ENCODE measurements at places on chromosomes 16 and 17. TPM values are rescaled to one million over a fixed set of nuclear protein-coding genes. Genes with fewer than 3 reads are reported as not detected.
A peak's percentile ranks its signal among the peaks of the same experiment; 100 is the strongest.

- H3K27ac ChIP-seq, result no peak overlapping the region
- peak; percentile 8 for DNase-seq
- no peaks in the 10 kb centered on the region for H3K27me3 ChIP-seq
- no peaks in the 10 kb centered on the region for H3K36me3 ChIP-seq
- H3K4me1 ChIP-seq, result no peaks in the 10 kb centered on the region
These were observed 313.3 kb upstream of the XYLT1 start for GRCh38 chr16:17784073-17784472.

GRCh38 chr17:40343219-40344119 is 21.1 kb downstream of the GJD3 start:
- no peak overlapping the region for H3K27ac ChIP-seq
- no peaks in the 10 kb centered on the region for H3K27me3 ChIP-seq
- no peak for DNase-seq
- peaks cover 35% of the 10 kb centered on the region for H3K36me3 ChIP-seq
- H3K4me1 ChIP-seq, result peaks cover 83% of the 10 kb centered on the region

DNA sequence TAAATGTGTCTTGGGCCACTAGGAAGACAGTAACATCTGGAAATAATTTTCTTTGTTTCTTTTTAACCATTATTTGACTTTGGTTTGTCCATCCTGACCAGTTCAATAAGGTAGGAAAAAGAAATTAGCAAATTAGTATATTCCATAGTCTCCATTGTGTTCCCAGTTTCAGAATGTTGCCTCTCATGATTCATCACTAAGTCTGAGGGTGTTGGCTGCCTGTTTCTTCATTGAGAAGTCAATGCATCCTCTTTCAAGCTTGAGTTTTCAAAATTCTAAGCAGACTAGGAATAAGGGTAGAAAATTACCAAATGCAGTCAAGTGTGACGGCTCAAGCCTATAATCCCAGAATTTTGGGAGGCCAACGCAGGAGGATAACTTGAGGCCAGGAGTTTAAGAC is 41.9 kb downstream of the ZFHX3 start:
- no peak for DNase-seq
- H3K4me3 ChIP-seq, result no peak overlapping the region
- H3K27ac ChIP-seq, result no peak overlapping the region
- peaks cover 5% of the 10 kb centered on the region for H3K27me3 ChIP-seq
- no peaks in the 10 kb centered on the region for H3K36me3 ChIP-seq

DNA sequence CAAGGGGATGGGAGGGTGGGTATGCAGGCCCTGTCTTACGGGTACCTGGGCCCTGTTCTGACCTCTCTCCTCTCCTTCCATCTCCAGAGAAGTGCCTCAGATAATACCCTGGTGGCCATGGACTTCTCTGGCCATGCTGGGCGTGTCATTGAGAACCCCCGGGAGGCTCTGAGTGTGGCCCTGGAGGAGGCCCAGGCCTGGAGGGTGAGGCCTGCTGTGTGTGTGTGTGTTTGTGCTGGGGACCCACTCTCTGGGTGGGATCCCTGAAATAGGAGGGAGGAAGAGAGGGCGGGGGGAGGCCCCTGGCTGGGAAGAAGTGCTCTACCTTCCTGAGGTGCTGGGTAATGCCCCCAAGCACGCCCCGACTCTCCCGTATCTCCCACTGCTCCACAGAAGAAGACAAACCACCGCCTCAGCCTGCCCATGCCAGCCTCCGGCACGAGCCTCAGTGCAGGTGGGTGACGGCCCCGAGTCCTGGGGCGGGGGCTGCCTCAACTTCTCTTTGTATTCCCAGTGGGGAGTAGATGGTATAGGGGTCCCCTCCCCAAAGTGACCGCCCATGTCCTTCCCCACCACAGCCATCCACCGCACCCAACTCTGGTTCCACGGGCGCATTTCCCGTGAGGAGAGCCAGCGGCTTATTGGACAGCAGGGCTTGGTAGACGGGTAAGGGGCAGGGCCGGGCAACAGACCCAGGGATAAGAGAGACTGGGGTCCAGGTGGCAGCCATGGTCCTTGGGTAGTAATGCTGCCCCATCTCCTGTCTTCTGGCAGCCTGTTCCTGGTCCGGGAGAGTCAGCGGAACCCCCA is 7.8 kb downstream of the GRB7 start:
- no peak overlapping the region for H3K4me3 ChIP-seq
- H3K4me1 ChIP-seq, result peaks cover 7% of the 10 kb centered on the region
- no peak for DNase-seq
- H3K36me3 ChIP-seq, result no peaks in the 10 kb centered on the region
- no peaks in the 10 kb centered on the region for H3K27me3 ChIP-seq
- H3K27ac ChIP-seq, result peak overlapping the region; percentile 66

- no peak overlapping the region for H3K27ac ChIP-seq
- H3K27me3 ChIP-seq, result peaks cover 7% of the 10 kb centered on the region
- H3K4me3 ChIP-seq, result no peak overlapping the region
- H3K4me1 ChIP-seq, result no peaks in the 10 kb centered on the region
- DNase-seq, result no peak
- H3K36me3 ChIP-seq, result no peaks in the 10 kb centered on the region
These were observed 111.2 kb upstream of the NLRP1 start for GRCh38 chr17:5695480-5695879.

DNA sequence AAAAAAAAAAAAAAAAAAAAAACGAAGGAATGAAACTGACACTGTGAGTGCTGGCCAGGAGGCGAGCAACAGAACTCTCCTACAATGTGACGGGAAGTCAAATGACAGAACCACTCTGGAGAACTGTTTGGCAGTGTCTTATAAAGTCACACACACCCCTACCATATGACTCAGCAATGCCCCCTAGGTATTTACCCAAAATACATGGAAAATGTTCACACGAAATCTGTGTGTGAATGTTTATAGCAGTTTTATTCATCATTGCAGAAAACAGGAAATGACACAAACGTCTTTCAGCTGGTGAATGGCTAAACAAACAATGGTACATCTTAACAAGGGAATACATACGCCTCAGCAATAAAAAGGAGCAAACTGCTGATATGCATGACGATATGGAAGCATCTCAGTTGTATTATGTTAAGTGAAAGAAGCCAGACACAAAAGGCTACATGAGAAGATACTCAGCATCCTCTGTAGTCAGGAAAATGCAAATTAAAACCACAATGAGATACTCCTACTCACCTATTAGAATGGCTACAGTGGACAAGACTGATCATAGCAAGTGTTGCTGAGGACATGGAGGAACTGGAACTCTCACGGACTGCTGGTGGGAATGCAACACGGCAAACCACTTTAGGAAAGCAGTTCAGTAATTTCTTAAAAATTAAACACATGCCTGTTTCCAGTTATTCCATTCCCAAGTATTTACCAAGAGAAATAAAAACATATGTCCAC is 74.7 kb downstream of the TBC1D16 start:
- H3K27ac ChIP-seq, result no peak overlapping the region
- peaks cover 4% of the 10 kb centered on the region for H3K4me1 ChIP-seq
- H3K27me3 ChIP-seq, result peaks cover 10% of the 10 kb centered on the region

DNA sequence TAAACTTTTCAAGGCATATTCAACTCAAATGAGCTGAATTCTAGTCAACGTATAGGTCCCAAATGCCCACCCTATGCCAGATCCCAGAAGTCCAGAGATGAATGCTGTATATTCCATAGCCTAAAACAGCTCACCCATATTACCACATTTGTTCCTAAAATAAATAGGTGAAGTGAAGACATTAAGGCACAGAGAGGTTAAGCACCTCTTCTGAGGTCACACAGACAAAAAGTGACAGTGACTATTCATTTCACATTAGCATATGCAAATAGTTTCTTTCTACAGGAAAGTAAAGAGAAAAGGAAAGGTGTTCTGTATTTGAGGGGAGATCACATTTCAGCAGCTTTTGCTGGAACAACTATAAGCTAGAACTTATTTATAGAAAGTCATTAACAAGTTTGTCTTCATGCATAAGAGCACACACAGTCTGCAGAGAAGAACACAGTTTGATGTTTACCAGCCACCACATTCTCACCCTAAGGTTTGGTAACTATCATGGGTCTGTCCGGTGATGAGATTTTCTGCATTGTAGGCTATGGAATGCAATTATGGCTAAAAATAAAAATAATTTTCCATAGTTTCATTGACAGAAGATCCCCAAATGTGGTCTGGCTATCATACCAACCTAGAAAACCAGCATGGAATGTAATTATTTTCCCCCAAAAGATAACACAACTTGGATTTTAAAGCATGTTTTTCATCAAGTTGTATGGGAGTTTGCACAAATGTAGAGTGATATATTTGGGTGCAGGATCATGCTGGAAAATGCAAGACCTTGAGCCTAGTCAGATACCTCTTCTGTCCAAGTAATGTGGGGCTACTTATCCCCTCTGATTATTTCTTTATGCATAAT is 402.1 kb downstream of the UTP18 start:
- no peak for DNase-seq
- H3K36me3 ChIP-seq, result no peaks in the 10 kb centered on the region
- no peak overlapping the region for H3K27ac ChIP-seq

GRCh38 chr17:43019418-43019817 is 2.8 kb downstream of the VAT1 start:
- no peak overlapping the region for H3K4me3 ChIP-seq
- peaks cover 40% of the 10 kb centered on the region for H3K4me1 ChIP-seq
- H3K36me3 ChIP-seq, result peaks cover 2% of the 10 kb centered on the region
- no peak for DNase-seq
- peaks cover 6% of the 10 kb centered on the region for H3K27me3 ChIP-seq

The C17orf78 gene
- not detected for total RNA-seq

The KRTAP4-3 gene
- not detected for total RNA-seq

The KRT39 gene
- total RNA-seq, result not detected

The CYB561 gene
- total RNA-seq, result 7.9 TPM

The DHRS7C gene
- not detected for total RNA-seq

All from activated CD4-positive, alpha-beta T cell treated with anti-CD3 and anti-CD28 coated beads, Interleukin-2, amount 10 ng/mL, durations not matched to agents 7 days and 5 days (primary cell).